Epithelial cell of umbilical artery (primary cell): ENCODE measurements at places on chromosomes 12 and 14. TPM values are rescaled to one million over a fixed set of nuclear protein-coding genes. Genes with fewer than 3 reads are reported as not detected.

Gene LDHB
- 946 and 1,016 TPM in 2 replicates for total RNA-seq

Gene METTL3
- 81.9 and 91.8 TPM in 2 replicates for total RNA-seq

Gene KCNK13
- not detected in 2 replicates for total RNA-seq

Gene LRRC10
- total RNA-seq, result not detected in 2 replicates

Gene HPD
- not detected in 2 replicates for total RNA-seq

Gene ARHGAP9
- total RNA-seq, result not detected in 2 replicates

Gene NUP37
- 54.9 and 128 TPM in 2 replicates for total RNA-seq

Gene BEGAIN
- total RNA-seq, result 0.32 and 0.91 TPM in 2 replicates

Gene SOAT2
- not detected in 2 replicates for total RNA-seq

Gene NKX2-1
- total RNA-seq, result not detected in 2 replicates

Gene DPY19L2
- 1.9 and 6.7 TPM in 2 replicates for total RNA-seq

Gene KLRB1
- not detected in 2 replicates for total RNA-seq

Gene OR4K14
- not detected in 2 replicates for total RNA-seq

Gene SOX5
- total RNA-seq, result 0.30 and 0.97 TPM in 2 replicates

Gene RASAL1
- total RNA-seq, result not detected in 2 replicates

Gene TEX52
- not detected in 2 replicates for total RNA-seq

Gene ZFC3H1
- 20.5 and 21.4 TPM in 2 replicates for total RNA-seq

Gene LRP6
- 45.8 and 71.0 TPM in 2 replicates for total RNA-seq

Gene RNASE1
- total RNA-seq, result 33.5 and 51.7 TPM in 2 replicates
